ENCODE measurements at places on chromosomes 11 and 22.

DNA sequence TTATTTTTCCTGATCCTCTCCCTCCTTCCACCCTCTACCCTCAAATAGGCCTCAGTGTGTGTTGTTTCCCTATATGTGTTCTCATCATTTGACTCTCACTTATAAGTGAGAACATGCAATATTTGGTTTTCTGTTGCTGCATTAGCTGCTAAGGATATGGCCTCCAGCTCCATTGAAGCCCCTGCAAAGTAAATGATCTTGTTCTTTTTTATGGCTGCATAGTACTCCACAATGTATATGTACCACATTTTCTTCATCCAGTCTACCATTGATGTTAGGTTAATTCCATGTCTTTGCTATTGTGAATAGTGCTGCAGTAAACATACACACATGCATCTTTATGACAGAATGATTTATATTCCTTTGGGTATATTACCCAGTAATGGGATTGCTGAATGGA, 13.3 kb upstream of the RASSF10 start:
- DNase-seq = no peak

GRCh38 chr11:69317401-69318092, 23.6 kb downstream of the MYEOV start:
- DNase-seq = no peak

DNA sequence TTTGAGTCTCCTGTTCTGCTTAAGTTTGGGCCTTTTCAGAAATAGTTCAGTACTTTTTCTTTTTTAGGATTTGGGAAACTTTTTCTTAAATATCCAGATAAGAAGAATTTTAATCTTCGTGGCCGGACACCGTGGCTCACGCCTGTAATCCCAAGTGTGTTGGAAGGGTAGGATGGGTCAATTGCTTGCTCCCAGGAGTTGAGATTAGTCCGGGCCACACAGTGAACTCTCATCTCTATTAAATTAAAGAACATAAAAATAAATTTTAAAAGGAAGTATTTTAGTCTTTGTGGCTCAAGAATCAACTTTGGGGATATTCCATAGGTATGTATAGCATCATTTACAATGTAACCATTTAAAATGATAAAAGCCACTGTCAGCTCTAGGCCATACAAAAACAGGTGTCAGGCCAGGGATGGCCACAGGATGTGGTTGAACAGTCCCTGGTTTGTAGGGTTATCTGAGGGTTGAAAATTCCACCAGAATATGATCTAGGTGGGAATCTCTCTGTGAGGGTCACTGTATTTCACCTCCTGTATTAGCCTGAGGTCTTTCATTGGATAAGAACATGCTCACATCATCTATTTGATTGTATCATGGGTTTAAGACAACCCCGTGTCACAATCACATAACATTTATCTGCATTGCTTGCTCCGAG, 115.6 kb downstream of the GGTLC2 start:
- no peak for DNase-seq

- DNase-seq = no peak
Observed at GRCh38 chr11:98260983-98261382, 759.8 kb upstream of the CNTN5 start.

DNA sequence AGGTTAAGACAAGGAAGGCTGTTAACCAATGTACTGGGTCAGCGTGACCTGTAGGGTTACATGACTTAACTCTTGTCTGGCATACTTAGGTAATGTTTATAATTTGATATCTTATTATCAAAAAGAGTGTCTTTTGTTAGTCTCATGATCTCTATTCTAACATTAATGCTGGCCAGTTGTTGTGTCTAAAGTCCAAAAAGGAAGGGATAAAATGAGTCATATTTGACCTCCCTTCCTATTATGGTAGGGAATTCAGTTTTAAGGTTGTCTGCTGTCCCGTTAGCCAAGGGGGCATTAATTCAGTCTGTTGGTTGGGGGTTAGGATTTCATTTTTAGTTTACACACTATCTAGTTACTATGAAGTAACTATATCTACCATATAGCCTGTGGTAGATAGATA, 364.0 kb downstream of the GRM5 start:
- DNase-seq = no peak

DNA sequence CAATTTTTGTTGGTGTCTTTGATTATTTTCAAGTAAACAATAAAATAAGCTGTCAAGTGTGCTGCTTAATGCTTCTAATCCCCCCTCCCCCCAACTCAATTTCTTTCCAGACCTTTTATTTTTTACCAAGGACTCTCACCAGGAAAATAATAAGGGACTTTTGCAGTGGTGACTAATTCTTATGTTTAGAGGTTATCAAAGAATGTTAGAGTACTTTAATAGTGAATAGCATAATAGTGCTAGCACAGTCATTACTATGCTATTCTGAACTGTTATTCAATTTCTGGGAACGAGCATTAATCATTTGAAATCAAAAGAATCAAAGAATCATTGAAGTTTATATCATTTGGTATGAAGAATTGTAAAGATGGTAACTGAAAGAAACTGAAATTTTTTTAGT, 251.4 kb downstream of the DDX10 start:
- no peak for DNase-seq
